Metanephros (tissue), 2 donors: ENCODE measurements at places on chromosomes 12 and 14. TPM values are rescaled to one million over a fixed set of nuclear protein-coding genes. Genes with fewer than 3 reads are reported as not detected.

The TPPP2 gene
- total RNA-seq: 1.8 TPM

The P2RX2 gene
- total RNA-seq: 1.5 TPM

The SLC6A12 gene
- total RNA-seq: 15.2 TPM

The SMCO2 gene
- total RNA-seq: 0.18 TPM
